ENCODE measurements at places on chromosomes 11 and 22. TPM values are rescaled to one million over a fixed set of nuclear protein-coding genes. Genes with fewer than 3 reads are reported as not detected.

DNA sequence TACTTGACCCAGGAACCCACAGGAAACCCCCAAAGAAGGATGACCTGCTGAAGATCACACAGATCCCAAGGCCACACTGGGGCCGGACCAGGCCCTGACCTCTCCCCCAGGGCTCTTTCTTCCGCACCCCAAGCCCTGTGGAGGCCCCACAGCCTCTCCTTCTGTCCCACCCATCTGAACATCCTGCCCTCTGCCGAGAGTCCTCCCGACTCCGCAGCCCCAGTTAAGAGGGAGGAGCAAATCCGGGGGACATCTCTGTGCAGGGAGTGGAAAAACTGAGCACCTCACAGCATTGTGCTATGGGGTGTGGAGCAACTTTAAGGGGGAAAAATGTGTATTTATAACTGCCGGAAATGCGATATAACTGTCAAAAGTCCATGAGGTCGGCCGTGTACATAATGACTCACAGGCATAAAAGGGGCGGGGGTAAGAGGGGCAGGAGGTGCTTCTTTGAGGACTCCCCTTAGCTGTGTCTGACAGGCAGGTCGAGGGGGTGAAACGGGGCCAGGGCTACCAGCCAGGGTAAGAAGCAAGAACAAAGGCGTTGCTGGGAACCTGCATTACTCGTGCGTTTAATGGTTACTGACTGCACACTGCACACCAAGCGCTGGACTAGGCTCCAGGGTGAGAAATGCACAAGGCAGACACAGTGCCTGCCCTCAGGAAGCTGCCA lies 57.2 kb downstream of the WNT11 start:
- H3K27ac ChIP-seq, result peak overlapping the region; percentile 86
- no peak overlapping the region for H3K4me3 ChIP-seq
- no peaks in the 10 kb centered on the region for H3K36me3 ChIP-seq

DNA sequence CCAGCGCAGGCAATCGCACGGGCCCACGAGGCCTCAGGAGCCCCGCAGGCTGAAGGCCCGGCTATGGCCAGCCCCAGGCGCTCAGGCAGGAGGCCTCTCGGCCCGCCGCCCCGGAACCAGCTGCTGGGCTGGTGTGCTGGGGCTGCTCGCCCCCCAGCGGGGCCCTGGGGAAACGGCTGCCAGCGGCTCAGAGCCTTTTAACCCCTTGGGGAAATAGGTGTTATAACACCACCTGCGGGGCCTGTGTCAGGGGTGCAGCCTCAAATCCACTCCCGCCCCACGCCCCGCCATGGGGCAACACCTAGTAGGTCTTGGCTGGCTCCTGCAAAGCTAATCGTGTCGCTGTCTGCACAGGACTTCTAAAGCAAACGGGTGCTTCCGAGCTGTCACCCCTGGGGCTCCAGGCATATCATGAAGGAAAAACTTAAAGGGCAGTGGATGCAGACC lies 237.4 kb downstream of the TTC28 start:
- H3K4me1 ChIP-seq, result no peaks in the 10 kb centered on the region
- no peaks in the 10 kb centered on the region for H3K36me3 ChIP-seq
- peak overlapping the region; percentile 60 for H3K27ac ChIP-seq
- no peaks in the 10 kb centered on the region for H3K27me3 ChIP-seq
- DNase-seq, result peak; percentile 78

DNA sequence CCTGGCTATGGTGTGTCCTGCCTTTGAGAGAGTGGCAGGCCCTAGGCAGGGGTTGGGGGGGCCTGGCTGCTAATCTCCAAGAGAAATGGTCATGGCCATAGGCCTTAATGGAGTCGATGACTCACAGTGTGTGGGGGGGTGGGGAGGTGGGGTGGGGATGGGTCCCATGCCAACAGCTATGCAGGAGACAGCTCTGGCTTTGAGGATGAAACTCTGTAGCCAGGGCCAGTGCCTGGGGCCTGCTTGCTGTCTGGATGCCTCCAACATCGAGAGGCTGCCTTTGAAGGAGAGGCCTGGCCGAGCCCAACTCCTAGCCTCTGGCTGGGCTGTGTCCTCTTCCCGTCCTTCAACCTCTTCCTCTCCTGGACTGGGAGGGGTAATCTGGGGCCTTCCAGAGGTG lies 23.9 kb upstream of the TSPAN18 start:
- no peak overlapping the region for H3K4me3 ChIP-seq
- no peaks in the 10 kb centered on the region for H3K36me3 ChIP-seq
- H3K27me3 ChIP-seq, result no peaks in the 10 kb centered on the region
- no peaks in the 10 kb centered on the region for H3K4me1 ChIP-seq
- H3K27ac ChIP-seq, result no peak overlapping the region

DNA sequence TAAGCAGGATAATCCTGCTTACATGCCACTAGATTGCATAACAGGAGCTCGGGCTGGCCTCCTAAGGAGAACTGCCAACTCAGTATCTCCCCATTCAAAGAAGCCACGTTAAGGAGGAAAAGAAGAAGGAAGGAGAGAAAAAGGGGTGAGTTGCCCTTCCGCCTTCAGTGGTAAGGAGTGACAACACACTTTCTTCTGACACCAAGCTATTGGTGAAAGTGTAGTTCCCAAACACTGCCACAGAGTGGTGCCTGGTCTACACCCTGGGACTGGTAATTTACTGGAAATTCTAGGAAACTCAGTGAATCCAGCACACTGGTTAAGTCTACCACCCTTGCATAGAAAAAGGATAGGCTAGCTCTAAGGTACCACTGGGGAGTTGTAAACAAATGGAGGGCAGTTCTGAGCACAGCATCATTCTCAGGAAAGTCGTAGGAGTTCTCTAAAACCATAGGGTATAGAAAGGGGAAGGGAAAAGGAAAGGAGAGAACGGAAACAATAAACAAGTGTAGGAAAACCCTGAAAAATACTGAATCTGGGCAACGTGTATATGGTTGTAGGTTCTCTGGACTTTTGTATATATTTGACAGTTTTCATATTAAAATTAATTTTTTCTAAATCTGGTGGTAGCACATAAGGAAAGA lies 58.2 kb downstream of the RRAS2 start:
- no peak overlapping the region for H3K4me3 ChIP-seq
- peak; percentile 58 for DNase-seq
- peaks cover 3% of the 10 kb centered on the region for H3K4me1 ChIP-seq
- no peaks in the 10 kb centered on the region for H3K36me3 ChIP-seq

GRCh38 chr11:15627560-15627959 lies 512.8 kb downstream of the INSC start:
- H3K27me3 ChIP-seq, result no peaks in the 10 kb centered on the region
- H3K27ac ChIP-seq, result no peak overlapping the region
- DNase-seq, result no peak
- no peaks in the 10 kb centered on the region for H3K36me3 ChIP-seq

GRCh38 chr11:44765026-44765595 lies 38.3 kb downstream of the TSPAN18 start:
- H3K4me3 ChIP-seq, result no peak overlapping the region
- H3K27ac ChIP-seq, result no peak overlapping the region
- no peaks in the 10 kb centered on the region for H3K36me3 ChIP-seq
- H3K4me1 ChIP-seq, result no peaks in the 10 kb centered on the region
- no peaks in the 10 kb centered on the region for H3K27me3 ChIP-seq

GRCh38 chr11:3356858-3357257 lies 22.1 kb downstream of the ZNF195 start:
- H3K4me3 ChIP-seq, result no peak overlapping the region
- DNase-seq, result no peak
- H3K27ac ChIP-seq, result no peak overlapping the region
- no peaks in the 10 kb centered on the region for H3K4me1 ChIP-seq
- peaks cover 24% of the 10 kb centered on the region for H3K36me3 ChIP-seq

- no peaks in the 10 kb centered on the region for H3K36me3 ChIP-seq
- H3K4me3 ChIP-seq, result no peak overlapping the region
- no peak overlapping the region for H3K27ac ChIP-seq
These were observed 2120.0 kb upstream of the RAG2 start for GRCh38 chr11:38718049-38718448.

DNA sequence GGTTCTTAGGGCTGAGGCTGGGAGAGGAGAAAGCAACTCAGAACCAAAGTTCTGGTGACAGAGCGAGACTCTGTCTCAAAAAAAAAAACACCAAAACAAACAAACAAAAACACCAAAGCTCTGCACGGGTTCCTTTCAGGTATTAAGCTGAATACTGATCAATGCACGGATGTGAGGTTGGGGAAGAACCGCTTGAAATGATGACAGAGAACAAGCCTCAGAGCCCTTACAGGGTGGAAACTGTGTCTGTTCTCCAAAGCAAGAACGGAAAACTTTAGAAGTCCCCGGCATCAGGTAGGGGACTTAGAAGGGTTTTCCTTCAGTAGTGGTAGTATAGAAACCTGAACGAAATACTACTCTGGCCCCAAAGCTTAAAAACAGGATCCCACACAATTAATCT lies 260.0 kb downstream of the TBC1D22A start:
- H3K27ac ChIP-seq, result no peak overlapping the region
- no peaks in the 10 kb centered on the region for H3K27me3 ChIP-seq
- H3K4me3 ChIP-seq, result no peak overlapping the region
- H3K36me3 ChIP-seq, result no peaks in the 10 kb centered on the region
- DNase-seq, result no peak
- no peaks in the 10 kb centered on the region for H3K4me1 ChIP-seq

DNA sequence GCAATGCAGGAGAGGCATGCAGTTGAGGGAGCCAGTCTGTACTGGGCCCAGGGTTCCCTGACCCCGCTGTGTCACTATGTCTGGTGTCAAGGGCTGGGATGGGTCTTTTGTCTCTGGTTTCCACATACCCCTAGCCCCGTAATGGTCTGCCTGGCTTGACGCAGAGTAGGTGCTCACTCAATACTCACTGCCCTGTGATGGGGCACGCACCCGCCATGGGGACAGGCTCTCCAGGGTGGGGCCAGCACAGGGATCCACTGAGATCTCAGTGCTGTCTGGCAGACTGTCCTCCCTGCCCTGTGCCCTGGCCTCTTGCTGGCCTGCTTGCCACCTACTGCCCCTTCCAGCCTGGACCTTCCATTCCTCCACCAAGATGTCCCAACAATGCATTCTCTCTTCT lies 101.7 kb upstream of the CD82 start:
- no peak for DNase-seq
- H3K27me3 ChIP-seq, result no peaks in the 10 kb centered on the region
- H3K27ac ChIP-seq, result no peak overlapping the region
- no peaks in the 10 kb centered on the region for H3K36me3 ChIP-seq

GRCh38 chr11:133123796-133124195 lies 408.5 kb downstream of the OPCML start:
- H3K4me3 ChIP-seq, result no peak overlapping the region
- no peak for DNase-seq
- no peak overlapping the region for H3K27ac ChIP-seq
- H3K36me3 ChIP-seq, result no peaks in the 10 kb centered on the region
- no peaks in the 10 kb centered on the region for H3K4me1 ChIP-seq

DNA sequence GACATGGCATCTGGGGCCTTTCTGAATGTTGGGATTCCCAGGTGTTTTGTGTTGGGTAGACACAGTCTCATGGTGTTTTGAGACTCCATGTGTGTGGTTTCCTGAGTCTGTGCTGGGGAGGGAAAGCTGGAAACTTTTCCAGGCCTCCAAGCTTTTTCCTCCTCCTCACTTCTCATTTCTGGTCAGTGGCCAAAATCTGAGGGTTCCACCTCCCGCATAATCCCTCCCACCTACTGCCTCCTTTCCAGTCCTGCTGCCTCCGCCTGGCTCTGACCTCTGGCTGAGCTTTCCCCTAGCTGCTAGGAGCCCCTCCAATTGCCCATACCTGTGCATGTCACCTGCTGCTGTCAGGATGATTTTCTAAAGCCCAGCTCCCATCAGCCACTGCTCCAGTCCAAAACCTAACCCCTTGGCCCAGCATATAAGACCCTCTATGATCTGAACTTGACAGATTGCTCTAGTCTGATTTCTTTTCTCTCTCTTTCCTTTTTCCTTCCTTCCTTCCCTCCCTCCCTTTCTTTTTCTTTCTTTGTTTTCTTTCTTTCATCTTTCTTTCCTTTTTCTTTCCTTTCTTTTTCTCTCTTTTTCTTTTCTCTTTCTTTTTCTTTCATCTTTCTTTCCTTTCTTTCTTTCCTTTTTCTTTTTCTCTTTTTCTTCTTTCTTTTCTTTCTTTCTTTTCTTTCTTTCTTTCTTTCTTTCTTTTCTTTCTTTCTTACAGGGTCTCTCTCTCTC lies 51.4 kb upstream of the NECTIN1 start:
- no peaks in the 10 kb centered on the region for H3K27me3 ChIP-seq
- H3K4me1 ChIP-seq, result no peaks in the 10 kb centered on the region
- no peaks in the 10 kb centered on the region for H3K36me3 ChIP-seq
- no peak overlapping the region for H3K27ac ChIP-seq
- H3K4me3 ChIP-seq, result no peak overlapping the region

GRCh38 chr22:37002633-37003032 lies 16.6 kb downstream of the TST start:
- H3K4me3 ChIP-seq, result no peak overlapping the region
- no peak overlapping the region for H3K27ac ChIP-seq
- no peaks in the 10 kb centered on the region for H3K36me3 ChIP-seq
- no peaks in the 10 kb centered on the region for H3K27me3 ChIP-seq
- no peak for DNase-seq

DNA sequence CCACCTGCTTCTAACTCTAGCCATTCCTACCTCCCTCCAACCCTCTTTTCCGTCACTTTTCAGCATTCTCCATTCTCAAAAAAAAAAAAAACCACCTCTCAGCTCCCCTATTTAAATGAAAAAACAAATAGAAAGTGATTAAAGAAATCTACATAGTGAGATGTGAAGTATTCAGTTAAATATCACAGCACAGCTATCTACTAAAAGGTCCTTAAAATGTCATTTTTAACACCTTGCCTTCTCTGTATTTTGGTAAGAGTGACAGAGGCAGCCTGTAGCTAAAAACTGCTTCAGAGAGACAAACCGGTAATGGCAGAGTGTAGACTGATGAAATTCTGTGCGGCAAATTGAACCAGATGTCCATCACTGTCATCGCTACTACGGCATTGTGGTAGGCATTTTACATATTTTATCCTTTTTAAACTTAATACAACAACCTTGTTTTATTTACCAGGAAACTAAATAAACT lies 346 bp upstream of the ALG9 start:
- H3K4me3 ChIP-seq, result peak overlapping the region; percentile 95
- H3K36me3 ChIP-seq, result no peaks in the 10 kb centered on the region
- peaks cover 5% of the 10 kb centered on the region for H3K4me1 ChIP-seq
- DNase-seq, result no peak
- peak overlapping the region; percentile 56 for H3K27ac ChIP-seq

- no peak overlapping the region for H3K4me3 ChIP-seq
- H3K27ac ChIP-seq, result peak overlapping the region; percentile 41
- H3K36me3 ChIP-seq, result no peaks in the 10 kb centered on the region
- DNase-seq, result peak; percentile 58
These were observed 10.6 kb downstream of the SNX32 start for GRCh38 chr11:65844231-65844872.

- no peaks in the 10 kb centered on the region for H3K36me3 ChIP-seq
- DNase-seq, result no peak
- no peaks in the 10 kb centered on the region for H3K4me1 ChIP-seq
- H3K27me3 ChIP-seq, result no peaks in the 10 kb centered on the region
- H3K27ac ChIP-seq, result no peak overlapping the region
These were observed 26.4 kb downstream of the BMAL1 start for GRCh38 chr11:13303668-13304649.

GRCh38 chr11:13347901-13348300 lies 70.3 kb downstream of the BMAL1 start:
- H3K36me3 ChIP-seq, result no peaks in the 10 kb centered on the region
- no peaks in the 10 kb centered on the region for H3K4me1 ChIP-seq
- H3K27ac ChIP-seq, result no peak overlapping the region
- no peak overlapping the region for H3K4me3 ChIP-seq

Gene LDLRAD3
- total RNA-seq, result 1.9 TPM

Gene GNG3
- not detected for total RNA-seq

Gene KCNC1
- 0.37 TPM for total RNA-seq

Gene CCDC87
- 0.53 TPM for total RNA-seq

Gene OR52I2
- total RNA-seq, result not detected

Gene TMEM41B
- 64.5 TPM for total RNA-seq

Data from colonic mucosa (tissue), 4 donors.